ENCODE measurements at places on chromosomes 12 and 14.

DNA sequence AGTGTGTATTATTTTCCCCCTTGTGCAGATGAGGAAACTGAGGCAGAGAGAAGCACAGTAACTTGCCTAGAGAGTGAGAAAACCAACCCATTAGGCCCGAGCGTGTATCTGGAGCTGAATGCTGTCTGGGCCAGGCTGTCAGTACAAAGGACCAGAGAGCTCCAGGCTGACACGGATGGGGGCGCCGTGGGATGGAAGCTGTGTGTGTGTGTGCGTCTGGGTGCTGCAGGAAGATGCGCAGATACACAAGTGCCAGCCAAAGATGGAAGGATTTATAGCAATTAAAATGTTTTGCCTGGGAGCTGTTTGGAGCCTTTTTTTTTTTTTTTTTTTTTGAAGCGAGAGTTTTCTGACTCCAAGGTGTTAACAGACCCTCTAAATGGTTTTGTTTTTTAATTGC is 53.7 kb upstream of the GPATCH2L start:
- DNase-seq: no peak

GRCh38 chr12:97336900-97337751 is 125.5 kb upstream of the RMST start:
- DNase-seq: no peak

GRCh38 chr12:40232602-40233001 is 7.8 kb downstream of the LRRK2 start:
- no peak for DNase-seq

- DNase-seq: no peak
Measured at GRCh38 chr14:96805956-96806355, 8.8 kb downstream of the VRK1 start.

GRCh38 chr14:51609955-51610283 is 41.8 kb upstream of the FRMD6 start:
- DNase-seq: peak; percentile 51

DNA sequence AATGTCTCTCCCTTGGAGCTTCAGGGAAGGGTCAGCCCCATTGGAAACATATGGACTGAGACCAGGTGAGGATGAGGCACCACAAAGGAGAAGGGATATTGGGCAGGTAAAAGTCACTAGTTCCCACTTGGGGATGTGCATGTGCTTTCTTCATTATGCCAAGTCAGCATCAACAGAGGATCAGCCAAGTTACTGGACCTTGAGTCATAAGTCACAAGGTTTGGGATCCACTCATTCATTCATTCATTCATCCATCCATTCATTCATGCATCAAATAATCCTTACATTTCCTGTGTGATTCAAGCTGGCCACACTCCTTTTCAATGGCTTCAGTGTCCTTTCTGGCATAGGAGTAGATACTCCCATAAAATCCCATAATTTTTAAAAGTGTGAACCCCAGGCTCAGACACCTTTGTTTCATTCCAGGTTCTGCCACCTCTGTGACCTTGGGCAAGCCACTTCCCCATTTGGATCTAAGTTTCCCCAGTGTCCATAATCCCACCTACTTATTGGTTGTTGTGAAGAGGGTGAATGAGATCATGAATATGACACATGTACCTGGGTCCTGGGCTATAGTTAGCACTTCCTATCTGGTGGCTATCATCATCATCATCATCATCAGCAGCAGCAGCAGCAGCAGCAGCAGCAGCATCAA is 162.1 kb upstream of the LHX5 start:
- DNase-seq: no peak

- no peak for DNase-seq
Measured at GRCh38 chr12:54956818-54957641, 27.5 kb downstream of the TESPA1 start.

- no peak for DNase-seq
Measured at GRCh38 chr12:24880732-24881131, 68.2 kb downstream of the BCAT1 start.

DNA sequence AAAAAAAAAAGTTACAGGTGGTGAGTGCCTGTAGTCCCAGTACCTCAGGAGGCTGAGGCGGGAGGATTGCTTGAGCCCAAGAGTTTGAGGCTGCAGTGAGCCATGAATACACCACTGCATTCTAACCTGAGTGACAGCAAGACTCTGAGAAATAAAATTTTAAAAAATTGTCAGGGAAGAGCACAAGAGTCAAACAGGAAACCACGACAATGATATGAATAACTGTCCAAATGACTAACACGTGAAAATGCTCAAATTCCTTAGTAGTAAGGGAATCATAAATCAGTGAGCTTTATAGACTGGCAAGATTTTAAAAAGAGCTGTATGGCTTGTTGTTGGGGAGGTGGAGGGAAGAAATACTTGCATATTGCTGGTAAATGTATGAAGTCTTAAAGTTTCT is 12.9 kb upstream of the ASPG start:
- peak; percentile 8 for DNase-seq

DNA sequence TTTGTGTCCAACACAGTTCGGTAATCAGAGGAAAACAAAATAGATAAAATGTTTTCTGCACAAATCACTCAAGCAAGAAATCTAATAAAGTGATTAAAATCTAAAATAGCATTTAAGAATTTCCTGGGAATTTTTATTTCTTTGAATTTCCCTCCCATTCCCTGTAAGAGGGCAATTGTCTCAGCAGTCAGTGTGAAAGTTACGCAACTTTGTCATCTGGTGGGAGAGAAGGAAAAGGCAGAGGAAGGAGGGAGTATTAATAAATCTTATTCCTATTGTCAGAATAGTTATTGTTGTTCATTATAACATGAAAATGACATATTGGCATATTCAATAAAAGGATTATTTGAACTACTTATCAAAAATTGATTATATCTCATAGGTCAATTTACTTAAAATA is 464.9 kb downstream of the PRKD1 start:
- no peak for DNase-seq

DNA sequence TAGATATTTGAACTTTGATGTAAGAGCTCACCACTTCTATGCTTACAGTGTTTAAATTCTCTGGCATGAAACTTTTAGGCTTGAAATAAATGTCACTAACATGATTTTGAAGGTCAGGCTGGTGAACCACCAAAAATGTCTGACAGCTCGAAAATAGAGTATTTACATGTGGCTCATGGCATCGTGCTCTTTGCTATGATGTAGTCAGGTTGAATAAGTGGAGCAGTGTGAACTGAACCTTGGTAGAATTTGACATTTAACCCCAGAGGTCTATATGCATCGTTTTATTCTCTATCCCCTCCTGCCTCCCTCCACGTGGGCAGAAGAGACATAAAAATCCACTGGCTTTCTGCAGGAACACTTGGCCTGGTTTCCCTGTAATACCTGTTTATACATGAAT is 369.7 kb upstream of the ATP2B1 start:
- no peak for DNase-seq

- peak; percentile 35 for DNase-seq
Measured at GRCh38 chr12:15688838-15689625, 100.2 kb downstream of the EPS8 start.

GRCh38 chr12:89346741-89347324 is 5.5 kb downstream of the DUSP6 start:
- peak; percentile 45 for DNase-seq

DNA sequence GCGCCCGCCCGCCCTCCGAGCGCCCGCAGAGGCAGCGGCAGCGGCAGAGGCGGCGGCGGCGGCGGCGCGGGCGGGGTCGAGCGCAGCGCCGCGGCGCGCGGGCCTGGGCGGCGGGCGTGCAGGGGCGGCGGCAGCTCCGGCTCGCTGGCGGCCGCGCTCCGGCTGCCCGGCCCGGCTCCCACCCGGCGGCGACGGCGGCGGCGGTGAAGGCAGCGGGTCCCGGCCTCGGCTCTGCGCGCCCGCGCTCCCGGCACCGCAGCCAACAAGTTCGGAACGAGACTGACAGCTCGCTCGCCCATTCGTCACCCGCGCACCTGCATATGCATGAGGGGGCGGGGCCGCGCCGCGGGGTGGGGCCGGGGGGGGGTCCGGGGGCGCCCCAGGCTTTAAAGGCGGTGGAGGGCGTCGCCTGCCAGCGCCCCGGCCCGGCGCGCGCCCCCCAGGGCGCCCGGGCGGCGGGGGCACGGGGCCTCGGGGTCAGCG is at the start of gene JAG2:
TSS of gene JAG2 (minus strand) at position 281 of the 483 bp plus-strand sequence. CDS start 356 bp downstream, outside the sequence.
- no peak for DNase-seq

DNA sequence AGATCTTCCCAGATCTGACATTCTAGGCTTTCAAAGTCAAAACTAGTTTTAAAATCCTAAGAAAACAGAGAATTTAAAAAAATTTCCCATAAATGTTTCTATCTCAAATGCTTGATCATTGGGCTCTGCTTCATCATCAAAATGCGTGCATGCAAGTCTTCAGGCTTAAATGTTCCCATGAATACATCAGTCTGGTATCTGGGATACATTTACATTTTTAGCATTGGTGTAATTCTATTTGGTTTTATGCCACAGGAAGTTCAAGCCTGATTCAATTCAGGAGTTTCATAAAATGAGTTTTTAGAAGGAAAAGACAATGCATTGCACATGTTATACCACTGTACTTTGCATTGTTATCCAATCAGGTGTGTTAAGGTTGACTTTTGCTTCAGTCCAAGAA is 336.4 kb downstream of the PCNX1 start:
- peak; percentile 95 for DNase-seq

DNA sequence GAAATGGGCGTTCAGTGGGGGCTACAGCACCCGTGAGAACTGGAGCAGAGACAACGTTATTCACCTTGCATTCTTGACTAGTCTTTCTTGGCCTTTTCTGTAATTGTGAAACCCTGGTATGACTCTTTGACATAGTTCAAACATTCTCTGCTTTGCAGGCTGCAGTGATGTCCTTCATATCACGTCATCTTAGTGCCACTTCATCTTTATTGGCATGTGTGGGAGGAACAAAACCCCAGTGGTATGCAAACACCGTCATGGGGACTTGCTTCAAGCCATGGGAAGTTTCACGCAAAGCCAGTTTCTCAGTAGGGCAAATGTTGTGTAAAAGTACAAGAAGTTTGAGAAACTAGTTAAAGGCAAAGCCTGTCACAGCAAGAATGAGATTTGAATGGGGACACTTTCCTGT is 20.2 kb upstream of the DUSP16 start:
- peak; percentile 7 for DNase-seq

DNA sequence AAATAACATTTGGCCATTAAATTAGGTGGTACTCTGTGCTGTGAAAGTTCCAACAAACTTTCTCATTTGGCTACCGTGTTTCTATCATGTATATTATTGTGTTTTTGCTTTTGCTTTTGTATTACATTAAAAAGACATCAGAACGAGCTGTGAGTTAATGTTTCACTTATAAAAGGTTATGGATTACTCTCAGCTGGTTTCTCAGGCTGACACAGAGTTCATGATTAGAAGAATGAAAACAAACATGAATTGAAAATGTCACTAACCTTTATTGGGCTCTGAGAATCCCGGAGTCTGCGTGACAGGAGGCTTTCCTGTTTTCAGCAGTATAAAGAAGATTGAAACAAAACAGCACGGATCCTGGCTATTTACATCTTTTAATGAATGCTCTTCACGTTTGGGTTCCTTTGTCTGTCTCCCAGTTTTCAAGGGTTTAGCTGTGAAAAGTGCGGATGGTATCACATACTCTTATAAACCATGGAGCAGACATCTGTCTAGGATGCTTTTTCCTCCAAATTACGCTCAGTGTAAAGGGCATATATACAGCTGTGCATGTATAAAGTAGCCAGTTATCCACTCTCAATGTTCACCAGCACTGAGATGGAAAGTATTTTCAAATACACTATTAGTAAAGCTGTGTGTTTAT is 153.6 kb downstream of the PTCSC3 start:
- DNase-seq: no peak

GRCh38 chr14:38012056-38012455 is 195.6 kb upstream of the SSTR1 start:
- no peak for DNase-seq

GRCh38 chr14:24366721-24367513 is 1.1 kb upstream of the NFATC4 start:
- DNase-seq: peak; percentile 97

- peak; percentile 67 for DNase-seq
Measured at GRCh38 chr14:71141701-71142374, 234.6 kb downstream of the PCNX1 start.

DNA sequence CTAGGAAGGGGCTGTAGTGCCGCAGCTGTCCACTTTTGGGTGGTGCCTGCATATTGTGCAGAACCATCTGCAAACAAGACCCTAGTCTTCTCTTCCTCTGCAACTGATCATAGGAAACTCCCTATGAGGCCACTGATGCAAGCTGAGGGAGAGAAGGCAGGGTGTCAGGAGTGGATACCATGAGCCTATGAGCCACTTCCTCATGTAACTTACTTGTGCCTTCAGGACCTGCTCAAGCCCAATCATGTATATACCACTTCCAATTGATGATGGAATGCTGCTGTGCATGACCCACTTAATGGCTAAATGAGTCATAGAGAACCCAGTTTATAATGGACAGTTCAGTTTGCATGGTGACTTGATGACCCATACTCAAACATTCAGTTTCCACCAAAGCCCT is 107.9 kb downstream of the ALG10B start:
- no peak for DNase-seq

- peak; percentile 53 for DNase-seq
Measured at GRCh38 chr12:92602930-92603623, 99.7 kb upstream of the PLEKHG7 start.

DNA sequence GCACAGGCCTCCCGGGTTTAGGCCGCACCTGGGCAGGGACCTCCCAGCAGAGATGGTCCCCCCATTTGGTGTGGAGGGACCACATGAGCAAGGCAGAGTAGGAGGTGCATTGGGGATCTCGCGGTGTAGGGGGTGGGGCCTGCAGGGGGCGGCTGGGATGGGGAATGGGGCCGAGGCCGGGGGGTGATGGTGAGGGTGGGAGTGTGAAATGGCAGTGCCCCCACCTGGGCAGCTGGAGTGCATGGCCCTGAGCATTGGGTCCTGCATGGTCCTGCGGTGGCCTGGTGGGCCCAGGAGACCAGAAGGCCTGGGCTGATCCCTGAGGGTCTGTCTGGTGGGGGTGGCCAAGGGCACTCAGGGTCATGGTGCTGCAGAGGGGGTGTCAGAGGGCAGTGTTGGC is 111.8 kb downstream of the KIF26A start:
- no peak for DNase-seq

DNA sequence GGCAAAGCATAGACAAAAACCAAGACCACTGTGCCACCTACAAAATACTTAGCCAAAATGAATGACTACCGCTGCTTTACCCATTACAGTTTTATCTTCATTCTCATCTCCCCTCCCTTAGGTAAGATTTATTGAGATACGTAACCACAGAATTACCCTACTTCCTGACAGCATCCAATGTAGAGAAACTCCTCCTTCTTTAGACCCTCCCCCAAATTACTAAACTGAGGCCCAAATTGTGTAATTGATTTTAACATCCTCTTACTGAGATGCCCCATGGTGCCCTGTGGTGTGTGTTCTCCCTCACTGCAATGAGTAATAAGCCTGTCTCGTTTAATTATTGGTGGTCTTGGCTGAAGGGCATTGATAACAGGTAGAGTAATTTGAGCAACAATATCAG is 19.1 kb downstream of the VRK1 start:
- no peak for DNase-seq
